ENCODE measurements at places on chromosomes 6 and 20.

DNA sequence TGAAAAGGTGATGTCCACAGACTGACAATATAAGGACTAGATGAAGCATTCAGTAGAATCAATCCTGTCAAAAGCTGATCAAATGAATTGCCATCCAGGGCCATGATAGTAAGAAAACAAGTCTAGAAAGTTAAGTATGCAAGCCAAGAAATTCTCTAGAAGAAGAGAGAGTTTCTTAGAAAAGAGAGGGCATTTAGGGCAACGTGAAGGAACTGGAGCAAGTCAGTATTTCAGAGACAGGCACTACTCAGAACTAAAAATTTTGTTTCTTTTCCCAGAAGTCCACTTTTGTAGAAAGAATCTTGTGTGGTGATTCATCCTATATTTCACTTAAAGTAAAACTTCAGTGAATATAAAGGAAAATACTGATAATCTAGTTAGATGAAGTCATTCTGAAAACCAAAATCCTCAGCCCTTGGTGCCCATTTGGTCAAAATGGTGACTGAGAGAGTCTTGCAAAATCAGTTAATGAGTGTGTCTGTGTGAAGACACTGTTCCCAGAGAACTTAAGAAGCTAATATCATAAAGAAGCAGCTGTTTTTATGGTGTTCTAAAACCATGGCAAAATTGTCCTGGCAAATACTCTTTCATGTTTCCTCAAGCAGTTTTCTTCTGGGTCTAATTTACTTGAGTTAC lies 82.2 kb downstream of the COL19A1 start:
- no peak for DNase-seq

DNA sequence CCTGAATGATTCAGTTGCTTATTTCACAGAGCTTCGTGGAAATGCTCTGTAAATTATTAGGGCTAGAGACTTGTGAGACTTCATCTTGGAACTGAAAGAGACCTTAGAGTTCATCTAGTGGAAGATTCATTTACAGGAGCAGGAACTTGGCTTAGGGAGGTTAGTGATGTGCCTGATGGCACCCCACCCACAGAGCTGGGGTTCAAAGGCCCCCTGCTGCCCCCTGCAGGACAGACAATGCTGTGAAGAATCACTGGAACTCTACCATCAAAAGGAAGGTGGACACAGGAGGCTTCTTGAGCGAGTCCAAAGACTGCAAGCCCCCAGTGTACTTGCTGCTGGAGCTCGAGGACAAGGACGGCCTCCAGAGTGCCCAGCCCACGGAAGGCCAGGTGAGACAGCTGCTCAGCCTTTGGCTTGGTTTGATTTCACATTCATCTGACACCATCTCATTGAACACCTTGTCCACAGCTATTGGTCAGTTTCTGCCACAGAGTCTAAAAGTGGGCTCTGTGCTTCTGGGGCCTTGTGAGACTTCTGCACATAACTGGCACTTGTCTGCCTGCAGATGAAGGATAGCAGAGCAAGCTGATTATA lies 25.1 kb downstream of the MYBL2 start:
- DNase-seq = peak; percentile 55

DNA sequence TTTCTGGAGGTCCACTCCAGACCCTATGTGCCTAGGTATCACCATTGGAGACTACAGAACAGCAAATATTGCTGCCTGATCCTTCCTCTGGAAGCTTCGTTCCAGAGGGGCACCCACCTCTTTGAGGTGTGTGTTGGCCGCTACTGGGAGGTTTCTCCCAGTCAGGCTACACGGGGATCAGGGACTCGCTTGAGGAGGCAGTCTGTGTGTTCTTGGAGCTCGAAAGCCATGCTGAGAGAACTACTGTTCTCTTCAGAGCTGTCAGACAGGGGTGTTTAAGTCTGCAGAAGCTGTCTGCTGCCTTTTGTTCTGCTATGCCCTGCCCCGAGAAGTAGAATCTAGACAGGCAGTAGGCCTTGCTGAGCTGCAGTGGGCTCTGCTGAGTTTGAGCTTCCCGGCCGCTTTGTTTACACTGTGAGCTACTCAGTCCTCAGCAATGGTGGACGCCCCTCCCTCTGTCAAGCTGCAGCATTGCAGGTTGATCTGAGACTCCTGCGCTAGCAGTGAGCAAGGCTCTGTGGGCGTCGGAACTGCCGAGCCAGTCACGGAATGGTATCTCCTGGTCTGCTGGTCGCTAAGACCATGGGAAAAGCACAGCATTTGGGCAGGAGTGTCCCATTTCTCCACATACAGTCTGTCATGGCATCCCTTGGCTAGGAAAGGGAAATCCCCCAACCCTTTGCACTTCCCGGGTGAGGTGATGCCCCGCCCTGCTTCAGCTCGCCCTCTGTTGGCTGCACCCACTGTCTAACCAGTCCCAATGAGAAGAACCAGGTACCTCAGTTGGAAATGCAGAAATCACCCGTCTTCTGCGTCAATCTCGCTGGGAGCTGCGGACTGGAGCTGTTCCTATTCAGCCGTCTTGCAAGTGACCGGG lies 32.5 kb upstream of the ASCC3 start:
- DNase-seq = no peak

- DNase-seq = no peak
Measured at GRCh38 chr6:28207510-28208110, 17.5 kb upstream of the ZSCAN9 start.

DNA sequence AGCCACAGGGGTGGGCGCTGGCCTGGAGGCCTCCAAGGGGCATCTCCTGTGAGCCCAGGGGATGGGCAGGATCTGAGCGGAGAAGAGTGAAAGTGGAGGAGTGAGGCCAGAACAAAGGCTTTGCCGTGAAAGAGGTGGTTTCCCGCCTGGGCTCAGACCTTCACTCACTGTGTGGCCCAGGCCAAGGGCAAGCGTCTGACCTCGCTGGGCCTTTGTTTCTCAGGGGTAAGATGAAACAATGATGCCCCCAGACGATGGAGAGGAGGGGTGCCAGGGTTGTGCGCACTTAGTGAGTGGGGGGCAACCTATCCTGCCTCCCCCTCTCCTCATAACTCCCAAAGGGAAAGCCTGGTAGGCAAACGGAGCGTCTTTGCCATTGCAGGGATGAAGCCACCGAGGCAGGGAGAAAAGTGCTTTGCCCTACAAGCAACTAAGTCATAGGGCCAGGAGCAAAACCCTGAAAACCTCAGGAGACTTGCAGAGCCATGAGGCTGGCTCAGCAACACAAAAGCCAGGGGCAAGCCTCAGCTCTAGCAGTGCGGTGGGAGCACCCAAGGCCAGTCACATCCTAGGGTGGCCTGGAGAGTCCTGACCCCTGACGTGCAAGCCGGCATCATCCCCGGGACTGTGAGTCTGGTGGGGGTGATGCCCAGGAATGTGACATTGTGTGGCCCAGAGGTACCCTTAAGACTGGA lies 897 bp upstream of the STMN3 start:
- no peak for DNase-seq

DNA sequence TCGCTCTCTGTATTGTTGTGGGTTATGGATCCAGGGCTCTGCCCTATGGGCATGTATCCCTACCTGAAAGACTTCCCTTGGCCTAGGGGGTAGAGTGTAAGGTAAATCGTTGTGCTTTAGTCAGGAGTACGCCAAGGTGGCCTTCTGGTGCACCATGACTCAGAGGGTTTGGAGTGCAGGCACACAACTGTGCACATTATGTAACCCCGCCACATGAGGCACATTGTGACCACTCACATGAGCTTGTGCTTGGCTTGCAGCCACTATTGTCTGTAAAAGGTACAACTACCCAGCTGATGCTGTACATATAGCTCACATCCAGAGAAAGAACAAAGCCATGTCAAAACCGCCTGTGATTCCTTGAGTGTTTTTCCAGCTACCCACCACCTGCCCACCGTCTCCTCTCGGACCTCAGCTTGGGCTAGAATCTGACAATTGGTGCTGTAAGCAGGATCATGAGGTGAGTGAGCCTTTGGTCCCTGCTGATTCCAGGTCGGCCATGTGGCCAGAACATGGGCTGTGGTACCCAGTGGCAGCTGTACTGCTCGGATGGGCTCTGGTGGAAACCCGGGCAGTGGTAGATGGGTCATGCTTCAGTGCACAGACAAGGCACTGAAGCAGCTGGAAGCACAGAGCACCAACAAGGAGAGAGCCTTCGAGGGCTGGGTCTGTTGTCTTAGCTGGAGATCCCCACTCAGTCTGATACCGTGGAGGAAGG lies 33.8 kb downstream of the HDDC2 start:
- no peak for DNase-seq

GRCh38 chr6:130421585-130421984 lies 55.8 kb downstream of the TMEM200A start:
- no peak for DNase-seq

GRCh38 chr20:5045906-5046305 lies 44.6 kb upstream of the SLC23A2 start:
- no peak for DNase-seq

DNA sequence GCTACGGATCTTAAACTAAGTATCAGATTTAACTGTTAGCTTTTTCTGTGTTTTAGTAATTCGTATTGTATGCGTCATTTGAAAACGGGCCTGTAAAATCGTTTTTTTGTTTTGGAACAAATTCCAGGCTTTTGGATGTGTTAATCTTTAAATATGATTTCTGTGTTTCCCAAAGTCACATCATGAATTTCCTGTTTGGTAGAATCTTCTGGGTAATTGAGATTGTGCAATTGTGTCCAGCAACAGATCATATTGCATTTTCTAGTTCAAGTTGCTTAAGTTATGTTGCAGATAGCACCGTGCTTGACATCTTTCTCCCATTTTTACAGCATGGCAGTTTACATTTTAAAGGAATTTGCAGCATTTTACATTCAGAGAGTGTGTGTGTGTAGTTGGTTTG lies 1.9 kb downstream of the MAPK14 start:
- DNase-seq = no peak

DNA sequence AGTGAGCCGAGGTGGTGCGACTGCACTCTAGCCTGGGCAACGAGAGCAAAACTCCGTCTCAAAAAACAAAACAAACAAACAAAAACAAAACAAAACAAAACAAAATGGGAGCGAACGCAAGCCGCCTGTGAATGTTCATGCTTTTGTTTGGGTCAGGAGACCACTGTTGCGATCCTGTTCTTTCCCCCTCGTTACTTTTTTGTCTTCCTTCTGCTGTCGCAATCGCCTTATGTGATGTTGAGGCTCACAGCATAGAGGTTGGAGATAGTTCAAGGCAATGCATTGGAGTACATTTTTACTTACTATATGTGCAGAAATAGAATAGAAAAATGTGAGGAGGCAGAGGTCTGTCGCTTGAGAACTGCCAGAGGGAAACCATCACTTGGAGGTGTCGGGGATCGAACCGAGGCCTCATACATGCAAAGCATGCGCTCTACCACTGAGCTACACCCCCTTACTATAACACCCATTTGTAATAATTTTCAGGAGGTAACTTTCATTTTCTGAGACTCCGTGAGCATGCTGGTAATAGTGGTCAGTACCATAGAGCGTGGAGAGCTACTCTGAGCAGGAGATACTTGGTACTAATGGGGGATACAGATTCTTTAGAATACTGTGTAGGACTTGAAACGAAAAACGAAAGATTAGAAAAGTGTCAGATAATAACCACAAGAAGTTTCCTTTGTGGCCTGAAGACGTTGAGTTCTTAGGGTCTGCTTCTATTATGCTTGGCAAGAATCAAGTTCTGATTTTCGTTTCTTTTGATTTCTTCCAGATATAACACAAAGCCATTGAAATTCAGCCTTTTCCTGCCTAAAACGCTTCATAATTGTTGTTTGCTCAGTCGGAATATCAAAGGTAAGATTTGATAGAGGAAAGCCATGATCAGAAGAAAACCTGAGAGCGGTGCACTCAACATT lies 121.1 kb downstream of the TRIM27 start:
- no peak for DNase-seq

- DNase-seq = no peak
Measured at GRCh38 chr6:157226026-157226625, 97.2 kb downstream of the TMEM242 start.

DNA sequence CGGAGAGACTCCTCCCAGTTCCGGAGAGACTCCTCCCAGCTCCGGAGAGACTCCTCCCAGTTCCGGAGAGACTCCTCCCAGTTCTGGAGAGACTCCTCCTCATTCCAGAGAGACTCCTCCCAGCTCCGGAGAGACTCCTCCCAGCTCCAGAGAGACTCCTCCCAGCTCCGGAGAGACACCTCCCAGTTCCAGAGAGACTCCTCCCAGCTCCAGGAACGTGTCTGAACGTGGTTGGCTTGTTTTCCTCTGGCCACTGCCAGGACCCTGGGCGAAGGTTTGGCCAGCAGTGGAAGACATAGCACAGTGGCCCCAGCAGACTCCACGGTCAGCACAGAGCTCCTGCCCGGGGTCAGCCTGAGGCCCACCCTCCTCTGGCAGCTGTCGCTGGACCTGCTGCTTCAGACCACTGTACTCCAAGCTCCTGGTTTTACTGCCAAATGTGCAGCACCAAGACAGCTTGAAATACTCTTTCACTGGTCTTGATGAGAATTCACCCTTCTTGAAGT lies 122.3 kb upstream of the AFDN start:
- DNase-seq = no peak

GRCh38 chr6:163675611-163676010 lies 261.1 kb downstream of the QKI start:
- no peak for DNase-seq

- DNase-seq = no peak
Measured at GRCh38 chr6:116017546-116018295, 43.0 kb downstream of the FRK start.

GRCh38 chr6:125791820-125792165 lies 1.0 kb downstream of the NCOA7 start:
- DNase-seq = no peak

DNA sequence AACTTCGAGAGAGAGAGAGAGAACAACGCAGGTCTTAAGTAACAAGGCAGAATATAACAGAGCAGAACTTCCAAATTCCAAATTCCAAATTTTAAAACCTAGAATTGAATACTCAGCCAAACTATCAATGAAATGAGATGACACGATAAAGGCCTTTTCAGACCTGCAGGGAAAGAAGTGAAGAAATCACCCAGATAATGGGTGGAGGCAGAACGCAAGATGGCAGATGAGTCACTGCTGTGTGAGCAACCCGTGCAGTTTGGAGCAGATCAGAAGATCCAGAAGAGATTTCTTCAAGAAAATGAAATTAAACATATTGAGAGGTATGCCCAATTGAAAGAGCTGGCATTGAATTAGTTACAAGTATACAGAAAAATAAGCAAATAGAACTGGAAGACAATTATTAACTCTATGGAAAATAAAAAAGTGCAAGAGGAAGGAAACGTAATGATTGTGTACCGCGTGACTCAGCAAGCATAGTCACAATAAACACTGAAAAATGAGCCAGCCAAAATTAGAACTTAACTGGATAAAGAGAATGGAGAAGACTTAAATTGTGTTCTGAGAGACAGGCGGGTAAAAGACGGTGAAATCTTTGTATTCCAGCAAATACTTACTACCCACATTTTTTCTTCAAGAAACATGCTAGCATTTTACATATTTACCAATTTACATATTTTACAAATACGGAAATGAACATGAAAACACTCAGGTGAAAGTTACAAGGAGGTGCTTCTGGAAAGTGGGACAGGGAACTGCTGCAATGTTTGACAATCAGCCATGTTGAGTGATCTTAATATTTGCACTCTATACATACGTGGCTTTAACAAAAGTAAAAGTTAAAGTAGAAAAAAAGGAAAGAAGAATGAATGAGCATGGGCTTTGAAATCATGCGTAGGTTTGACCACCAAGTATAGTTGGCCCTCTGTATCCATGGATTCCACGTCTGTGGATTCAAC lies 87.9 kb upstream of the CDYL start:
- DNase-seq = no peak
